ENCODE measurements at places on chromosomes 2 and 18.

GRCh38 chr18:111306-112014 is 46.9 kb upstream of the USP14 start:
- DNase-seq = no peak

DNA sequence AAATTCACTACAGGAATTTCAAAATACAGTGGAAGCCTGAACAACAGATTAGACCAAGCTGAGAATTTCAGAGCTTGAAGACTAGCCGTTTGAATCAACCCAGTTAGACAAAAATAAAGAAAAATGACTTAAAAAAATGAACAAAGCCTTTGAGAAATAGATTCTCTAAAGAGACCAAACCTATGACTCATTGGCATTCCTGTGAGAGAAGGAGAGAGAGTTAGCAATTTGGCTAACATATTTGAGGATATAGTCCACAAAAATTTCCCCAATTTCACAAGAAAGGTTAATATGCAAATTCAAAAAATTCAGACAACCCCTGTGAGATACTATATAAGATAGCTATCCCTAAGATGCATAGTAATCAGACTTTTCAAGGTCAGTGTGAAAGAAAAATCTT is 78.0 kb downstream of the MYO3B start:
- no peak for DNase-seq

- DNase-seq = no peak
These were observed 267.3 kb downstream of the TCF4 start for GRCh38 chr18:55320424-55321264.

DNA sequence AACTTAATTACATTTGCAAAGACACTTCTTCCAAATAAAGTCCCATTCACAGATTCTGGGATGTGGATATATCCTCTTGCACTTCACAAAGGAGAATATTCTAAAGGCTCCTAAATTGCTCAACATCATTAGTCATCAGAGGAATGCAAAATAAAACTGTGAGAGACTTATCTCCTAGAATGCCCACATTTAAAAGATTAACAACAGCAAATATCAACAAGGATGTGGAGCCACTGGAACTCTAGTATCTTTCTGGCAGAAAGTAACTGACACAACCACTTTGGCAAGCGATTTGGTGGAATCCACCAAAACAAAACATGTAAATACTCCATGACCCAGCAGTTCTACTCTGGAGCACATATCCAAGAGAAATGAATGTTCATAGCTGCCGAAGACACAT is 4.6 kb downstream of the NEU2 start:
- no peak for DNase-seq

DNA sequence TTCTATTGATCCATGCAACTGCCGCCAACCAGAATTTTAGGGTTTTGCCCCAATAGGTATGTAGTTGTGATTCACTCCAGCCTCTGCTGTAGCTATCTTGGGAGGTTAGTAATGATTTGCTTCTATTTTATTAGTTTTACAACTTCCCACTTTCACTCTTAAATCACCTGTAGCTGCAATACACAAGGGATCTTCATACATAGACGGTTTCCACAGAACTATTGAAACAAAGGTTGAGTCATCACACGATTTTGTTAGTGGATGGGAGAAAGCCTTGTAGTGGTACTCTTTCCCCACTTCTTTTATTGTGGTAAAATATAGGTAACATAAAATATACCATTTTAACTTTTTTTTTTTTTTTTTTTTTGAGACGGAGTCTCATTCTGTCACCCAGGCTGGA is 104.2 kb upstream of the SPRED2 start:
- DNase-seq = no peak

DNA sequence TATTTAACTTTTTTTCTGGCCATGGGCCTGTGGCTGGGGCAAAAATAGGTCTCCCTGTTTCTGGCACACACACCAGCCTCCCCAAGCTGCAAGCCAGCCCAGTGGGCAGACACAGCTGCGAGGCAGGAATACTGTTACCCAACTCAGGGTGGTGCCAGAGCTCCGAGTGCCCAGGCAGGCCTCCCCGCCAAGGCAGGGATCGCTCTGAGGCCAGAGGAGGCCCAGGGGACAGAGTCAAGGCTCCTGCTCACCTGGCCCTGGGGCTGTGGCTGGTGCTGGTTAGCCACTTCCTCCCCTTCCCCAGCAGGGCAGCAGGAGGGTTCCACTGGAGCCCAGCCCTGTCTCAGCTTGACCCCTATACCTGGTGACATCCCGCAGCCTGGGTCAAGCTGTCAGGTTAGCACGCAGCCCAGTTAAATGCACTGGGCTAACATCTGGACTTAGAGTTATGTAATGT is 67.1 kb upstream of the EPAS1 start:
- no peak for DNase-seq

- no peak for DNase-seq
These were observed 6.4 kb downstream of the MYT1L start for GRCh38 chr2:2324565-2325101.

GRCh38 chr2:172705352-172705751 is 30.3 kb upstream of the RAPGEF4 start:
- no peak for DNase-seq

DNA sequence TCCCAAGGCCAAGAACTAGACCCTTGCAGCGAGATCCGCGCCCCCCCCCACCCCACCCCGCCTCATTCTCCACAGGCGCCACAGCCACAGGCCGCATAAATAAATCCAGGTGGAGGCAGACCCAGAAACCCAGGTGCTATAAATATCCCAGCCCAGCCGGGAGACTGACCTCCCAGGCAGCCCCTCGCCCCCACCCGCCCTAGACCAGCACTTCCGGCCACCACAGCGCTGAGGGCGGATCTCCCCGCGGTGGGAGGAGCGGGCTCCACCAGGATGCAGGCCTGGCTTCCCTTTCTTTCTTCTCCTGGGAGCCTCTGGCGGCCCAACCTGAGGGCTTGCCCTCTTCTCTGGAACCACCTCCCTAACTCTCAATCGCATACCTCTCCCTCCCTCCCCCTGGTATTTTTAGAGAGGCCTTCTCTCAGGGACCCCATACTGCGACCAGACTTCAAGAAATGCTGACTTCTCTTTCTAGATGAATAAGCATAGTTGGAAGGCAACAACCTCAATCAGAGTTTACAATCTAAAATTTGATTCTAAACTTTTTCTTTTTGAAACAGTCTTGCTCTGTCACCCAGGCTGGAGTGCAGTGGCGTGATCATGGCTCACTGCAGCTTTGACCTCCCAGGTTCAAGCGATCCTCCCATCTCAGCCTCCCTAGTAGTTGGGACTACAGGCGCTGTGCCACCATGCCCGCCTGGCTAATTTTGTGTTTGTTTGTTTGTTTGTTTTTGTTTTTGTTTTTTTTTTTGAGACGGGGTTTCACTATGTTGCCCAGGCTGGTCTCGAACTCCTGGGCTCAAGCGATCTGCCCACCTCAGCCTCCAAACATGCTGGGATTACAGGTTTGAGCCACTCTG is 55.0 kb downstream of the PKDCC start:
- no peak for DNase-seq

GRCh38 chr2:129775952-129776653 is 203.4 kb upstream of the RAB6C start:
- DNase-seq = no peak

GRCh38 chr2:19033240-19033639 is 325.2 kb downstream of the OSR1 start:
- no peak for DNase-seq

DNA sequence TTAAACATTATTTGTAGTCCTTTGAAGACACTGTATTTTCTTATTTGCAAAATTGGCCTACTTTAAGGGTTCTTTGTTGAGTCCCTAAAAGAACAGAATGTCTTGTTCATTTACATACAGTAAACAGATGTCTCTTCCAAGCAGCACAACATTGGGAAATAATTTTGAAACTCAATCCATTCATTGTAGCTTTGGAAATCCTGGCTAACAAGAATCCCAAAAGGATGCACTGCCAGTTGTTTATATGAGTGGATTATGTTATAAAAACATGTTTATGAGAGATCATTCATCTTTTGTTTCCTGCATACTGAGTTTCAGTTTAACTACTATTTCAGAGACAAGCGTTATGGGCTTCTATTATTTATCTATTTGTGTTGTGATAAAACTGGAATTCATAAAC is 499.3 kb downstream of the PID1 start:
- peak; percentile 11 for DNase-seq

GRCh38 chr2:219245899-219246230 is 586 bp downstream of the STK16 start:
- DNase-seq = no peak

DNA sequence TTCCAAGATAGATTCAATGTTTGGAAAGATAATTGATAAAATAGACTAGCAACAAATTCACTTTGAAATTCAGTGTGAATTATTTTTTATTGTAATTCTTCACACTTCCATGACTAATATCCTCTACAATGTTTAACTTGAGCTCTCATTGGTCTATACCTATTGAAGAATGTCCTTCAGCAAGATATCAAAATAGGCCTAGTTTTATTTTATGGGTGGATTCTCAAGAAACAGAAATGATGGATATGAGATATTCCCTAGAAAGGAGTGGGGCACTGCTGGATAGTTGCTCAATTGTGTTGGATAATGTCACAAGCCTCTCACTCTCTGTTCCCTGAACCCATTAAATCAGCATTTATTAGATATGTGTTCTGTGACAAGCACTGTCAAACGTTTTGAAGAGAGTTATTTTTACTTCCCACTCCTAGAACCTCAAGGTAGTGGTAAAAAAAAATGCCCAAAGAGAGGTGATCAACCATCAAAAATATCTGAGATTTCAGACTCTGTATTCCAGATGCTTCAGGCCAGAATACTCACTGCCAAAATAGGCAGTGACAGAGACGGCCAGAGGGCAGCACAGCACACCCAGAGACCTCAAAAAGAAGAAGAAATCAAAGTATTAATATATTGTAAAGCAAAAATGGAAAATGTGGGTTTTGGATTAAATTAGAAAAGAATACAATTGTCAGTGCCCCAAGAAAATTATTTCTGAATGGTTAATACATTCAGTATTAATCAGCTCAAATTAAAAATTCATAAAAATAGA is 87.5 kb downstream of the TRIB2 start:
- no peak for DNase-seq

GRCh38 chr18:79595876-79596374 is 83.7 kb upstream of the CTDP1 start:
- no peak for DNase-seq

DNA sequence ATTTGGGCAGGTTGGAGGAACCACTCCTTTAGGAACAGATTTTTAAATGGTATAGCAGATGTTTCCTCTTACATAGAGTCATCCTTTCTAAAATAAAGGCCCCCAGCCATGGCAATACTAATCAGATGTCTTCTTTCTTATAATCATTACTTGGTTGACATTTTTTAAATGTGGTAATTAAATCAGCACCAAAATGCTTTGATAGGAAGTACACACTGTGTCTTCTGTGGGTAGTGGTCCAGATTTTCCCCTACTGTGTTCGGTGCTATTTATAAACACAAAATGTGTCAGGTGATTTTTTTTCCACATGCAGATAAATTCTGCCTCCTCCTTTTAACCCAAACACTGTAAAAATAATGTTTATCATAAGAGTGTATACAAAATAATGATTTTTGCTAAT is 200.9 kb upstream of the DTNA start:
- DNase-seq = no peak

GRCh38 chr2:148716378-148716920 is 71.9 kb downstream of the EPC2 start:
- no peak for DNase-seq

- DNase-seq = peak; percentile 20
These were observed 65.2 kb downstream of the CCDC195 start for GRCh38 chr2:224650815-224651439.

DNA sequence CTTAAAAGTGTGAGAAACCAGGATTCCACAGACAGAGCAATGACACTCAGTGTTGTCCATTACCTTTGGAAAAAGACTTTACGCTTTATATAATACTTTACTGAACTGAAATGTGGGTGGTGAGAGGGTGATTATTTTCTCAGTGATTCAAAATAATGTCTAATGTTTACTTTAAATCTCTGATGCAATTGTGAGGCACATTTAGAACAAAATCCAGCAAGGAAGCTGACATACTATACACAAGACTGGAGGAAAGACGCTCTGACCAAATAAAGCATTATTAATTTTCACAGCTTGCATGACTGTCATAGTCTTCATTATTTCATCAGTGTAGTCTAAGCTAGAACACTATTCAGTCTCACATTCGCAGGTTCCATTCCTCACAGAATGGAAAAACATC is 34.1 kb upstream of the STAT1 start:
- DNase-seq = no peak

- DNase-seq = no peak
These were observed 56.4 kb downstream of the STK25 start for GRCh38 chr2:241451840-241452506.

DNA sequence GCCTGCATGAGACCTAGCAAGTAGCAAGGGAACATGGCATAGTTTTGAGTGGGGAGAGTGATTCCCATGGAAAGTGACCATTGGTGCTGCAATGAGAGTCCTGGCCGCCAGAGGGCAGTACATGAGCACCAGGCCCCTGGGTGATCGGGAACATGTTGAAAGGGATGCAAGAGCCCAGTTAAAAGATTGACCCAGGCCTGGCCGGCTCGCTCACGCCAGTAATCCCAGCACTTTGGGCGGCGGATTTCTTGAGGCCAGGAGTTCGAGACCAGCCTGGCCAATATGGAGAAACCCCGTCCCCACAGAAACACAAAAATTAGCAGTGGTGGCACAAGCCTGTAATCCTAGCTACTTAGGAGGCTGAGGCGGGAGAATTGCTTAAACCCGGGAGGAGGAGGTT is 22.2 kb downstream of the FAP start:
- no peak for DNase-seq

GRCh38 chr2:156110890-156111289 is 221.6 kb downstream of the NR4A2 start:
- DNase-seq = no peak

DNA sequence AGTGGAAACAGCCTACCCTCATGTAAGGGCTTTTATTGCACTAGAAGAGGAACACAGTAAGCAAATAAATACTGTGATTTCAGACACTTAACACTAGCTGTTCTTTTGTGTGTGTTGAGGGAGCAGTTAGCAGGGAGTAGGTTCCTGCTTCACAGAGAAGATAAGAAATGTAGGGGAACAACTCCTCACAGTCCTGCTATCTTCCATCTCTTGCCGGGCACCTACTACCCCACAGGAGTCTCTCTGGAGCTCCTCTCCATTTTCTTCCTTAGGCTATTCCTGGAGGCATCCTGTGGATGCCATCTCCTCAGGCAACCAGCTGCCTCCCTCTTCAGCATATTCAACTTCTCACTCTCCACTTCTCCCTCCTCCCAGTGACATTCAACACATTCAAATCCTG is 145.0 kb downstream of the SRBD1 start:
- DNase-seq = no peak

- DNase-seq = no peak
These were observed 25.9 kb downstream of the MRO start for GRCh38 chr18:50793641-50794565.

- no peak for DNase-seq
These were observed 11.3 kb downstream of the TMEM247 start for GRCh38 chr2:46490521-46491141.

DNA sequence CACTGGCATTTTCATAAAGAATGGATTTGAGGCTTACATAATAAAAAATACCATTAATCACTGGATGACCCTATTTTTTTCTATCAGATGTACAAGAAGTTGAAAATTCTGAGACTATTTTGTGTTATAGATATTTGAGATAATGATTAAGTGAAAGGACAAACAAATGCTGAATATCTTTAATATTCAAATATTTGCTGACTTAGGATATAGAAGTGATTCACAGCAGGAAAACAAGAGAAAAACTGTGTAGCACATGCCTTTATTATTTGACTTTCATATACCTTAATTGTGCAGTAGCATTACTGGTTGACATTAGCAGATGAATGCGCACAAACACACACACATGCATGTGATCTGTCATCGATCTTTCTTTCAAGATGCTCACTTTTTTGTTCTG is 766.5 kb downstream of the SATB2 start:
- DNase-seq = no peak

Data from AG09319 (cell line).